Caki2 (cell line): ENCODE measurements at places on chromosomes 1 and 21. TPM values are rescaled to one million over a fixed set of nuclear protein-coding genes. Genes with fewer than 3 reads are reported as not detected.
A peak's percentile ranks its signal among the peaks of the same experiment; 100 is the strongest.

DNA sequence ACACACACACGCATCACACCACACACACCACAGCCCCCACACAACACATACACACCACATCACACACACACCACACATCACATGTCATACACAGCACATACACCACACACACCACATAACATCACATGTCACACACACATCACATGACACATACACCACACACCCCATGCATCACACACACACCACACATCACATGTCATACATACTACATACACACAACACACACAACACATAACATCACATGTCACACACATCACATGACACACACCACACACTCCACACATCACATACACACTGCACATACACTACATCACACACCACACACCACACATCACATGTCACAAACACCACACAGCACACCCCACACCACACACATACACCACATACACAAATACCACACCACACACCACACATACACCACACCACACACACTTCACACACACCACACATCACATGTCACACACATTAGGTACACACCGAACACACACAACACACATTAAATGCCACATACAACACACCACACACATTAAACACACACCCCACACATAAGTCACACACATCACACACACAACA, 1.8 kb downstream of the LYPD8 start:
- DNase-seq: no peak

The VANGL2 gene
- not detected in 2 replicates for total RNA-seq

DNA sequence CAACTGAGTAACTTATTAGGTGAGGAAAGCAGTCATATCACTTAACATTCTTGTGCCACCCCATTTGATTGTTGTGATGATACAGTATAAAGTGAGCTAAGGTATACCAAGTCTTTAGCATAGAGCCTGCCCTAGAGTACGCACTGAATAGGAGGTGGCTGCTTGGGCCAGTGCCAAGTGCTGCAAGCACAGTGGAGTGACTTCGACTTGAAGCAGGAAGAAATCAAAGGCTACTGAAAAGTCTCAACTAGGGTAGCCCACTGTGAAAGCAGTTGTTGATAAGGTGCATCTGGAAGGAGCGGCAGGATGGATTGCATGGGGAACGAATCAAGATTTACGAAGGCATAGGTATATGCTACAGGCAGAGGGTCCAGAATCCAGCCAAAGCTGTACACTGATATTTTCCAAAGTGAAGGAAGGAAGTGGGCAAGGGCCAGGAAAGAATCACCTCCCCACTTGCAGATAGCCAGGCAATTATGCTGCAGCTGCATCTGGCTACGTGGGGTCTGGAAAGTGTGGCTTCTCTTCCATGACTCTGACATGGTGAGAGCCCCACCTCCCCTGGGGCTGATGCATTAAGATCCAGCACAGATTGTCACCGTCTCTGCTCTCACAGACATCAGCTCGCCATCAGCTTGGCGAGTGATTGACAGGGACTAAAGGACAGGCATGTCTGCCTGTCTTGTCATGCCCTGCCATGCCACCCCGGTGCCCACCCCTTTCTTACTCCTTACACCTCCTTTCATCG, 287.0 kb upstream of the PLXNA2 start:
- no peak for DNase-seq

- no peak for DNase-seq
These were observed 6.7 kb downstream of the EFNA4 start for GRCh38 chr1:155070158-155070621.

The PLA2G2C gene
- not detected in 2 replicates for total RNA-seq

DNA sequence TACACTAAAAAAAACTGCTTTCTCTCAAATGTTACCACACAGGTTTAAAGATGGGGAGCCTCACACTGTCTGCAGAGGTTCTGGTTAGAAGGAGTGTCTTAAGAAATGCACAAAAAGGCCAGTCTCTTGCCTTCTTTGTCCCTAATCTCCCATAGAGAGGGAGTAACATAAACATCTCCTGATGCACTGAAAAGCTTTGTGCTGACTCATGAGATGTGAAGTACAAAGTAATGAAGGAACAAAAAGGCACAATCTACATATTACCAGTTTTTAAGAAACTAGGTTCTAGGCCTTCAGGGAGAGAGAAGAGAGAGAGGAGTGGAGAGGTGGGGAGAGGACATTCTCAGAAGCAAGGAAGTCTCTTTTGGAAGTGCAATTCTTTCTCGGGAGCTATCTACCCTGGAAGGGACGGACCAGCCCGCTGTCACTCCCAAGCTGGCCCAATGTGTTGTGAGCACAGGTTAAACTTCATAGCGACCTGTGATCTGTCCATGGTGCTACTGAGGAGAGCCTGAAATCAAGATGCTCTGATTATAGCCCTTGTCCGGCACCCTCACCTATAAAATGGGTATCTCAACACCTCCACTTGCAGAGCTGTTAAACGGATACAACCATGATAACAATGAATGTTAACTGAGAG, 458.1 kb downstream of the DISC1 start:
- peak; percentile 15 for DNase-seq

- DNase-seq: no peak
These were observed 7.8 kb upstream of the ZYG11A start for GRCh38 chr1:52834798-52835197.

The SHISAL2A gene
- total RNA-seq: not detected in 2 replicates

DNA sequence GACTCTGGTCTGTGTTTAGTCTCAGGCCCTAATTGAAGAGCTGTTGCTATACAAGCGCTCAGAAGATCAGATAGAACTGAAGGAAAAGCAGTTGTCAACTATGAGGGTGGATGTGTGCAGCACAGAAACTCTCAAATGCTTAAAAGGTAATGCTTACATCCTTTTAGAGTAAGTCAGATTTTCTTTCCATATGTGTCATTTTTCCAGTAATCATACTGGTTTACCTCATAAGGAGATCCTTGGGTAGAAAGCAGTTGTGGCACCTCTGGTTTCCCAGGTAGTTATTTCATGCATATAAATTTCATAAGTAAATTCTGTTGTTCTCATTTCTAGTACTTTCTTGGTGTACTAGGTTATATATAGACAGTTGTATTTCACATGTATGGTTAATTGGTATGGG, 43.0 kb upstream of the TARS2 start:
- DNase-seq: no peak

DNA sequence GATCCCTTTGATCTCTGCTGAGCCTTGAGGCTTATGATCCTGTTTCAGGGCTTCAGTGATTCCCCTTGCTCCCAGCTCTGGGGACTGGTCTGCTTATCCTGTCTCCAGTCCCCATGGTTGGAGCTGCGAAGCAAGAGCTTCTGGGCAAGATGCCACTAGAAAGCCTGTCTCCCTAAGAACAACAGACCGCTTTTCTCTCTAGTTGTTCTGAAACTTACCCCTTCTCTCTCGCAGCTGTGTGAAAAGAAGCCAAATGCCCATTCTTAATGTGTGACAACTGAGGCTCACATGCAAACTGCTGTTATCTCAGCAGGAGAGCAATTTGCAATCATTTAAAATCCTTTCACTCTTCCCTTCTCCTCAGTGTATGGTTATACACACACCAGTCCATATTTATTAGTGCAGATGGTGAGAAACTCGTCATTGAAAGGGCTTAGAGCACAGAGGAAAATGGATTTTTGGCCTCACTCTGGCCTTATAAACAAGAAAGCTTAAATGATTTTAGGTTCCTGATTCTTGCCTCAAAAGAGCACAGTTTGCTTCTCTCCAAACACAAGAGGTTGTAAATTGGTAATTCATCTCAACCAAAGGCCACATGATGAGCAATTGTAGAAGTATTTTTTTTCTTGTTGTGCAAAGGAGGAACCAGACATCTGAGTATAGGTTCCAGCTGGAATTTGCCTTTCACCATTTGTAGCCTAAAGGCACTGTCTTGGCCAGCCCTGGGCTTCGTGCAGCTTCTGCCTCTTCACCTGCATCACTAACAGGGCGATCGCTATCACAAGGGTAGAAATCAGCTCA, 179.2 kb upstream of the LMO4 start:
- DNase-seq: no peak

- no peak for DNase-seq
These were observed 308.1 kb downstream of the ADGRL2 start for GRCh38 chr1:82108843-82109242.
